Keratinocyte (primary cell): ENCODE measurements at places on chromosomes 1 and 21. TPM values are rescaled to one million over a fixed set of nuclear protein-coding genes. Genes with fewer than 3 reads are reported as not detected.

GRCh38 chr1:160209321-160210046, 4.3 kb downstream of the PEA15 start:
- H3K4me3 ChIP-seq: no peak overlapping the region
- DNase-seq: no peak
- no peaks in the 10 kb centered on the region for H3K27me3 ChIP-seq
- H3K36me3 ChIP-seq: peaks cover 58% of the 10 kb centered on the region

- no peak for DNase-seq
- no peak overlapping the region for H3K27ac ChIP-seq
- no peaks in the 10 kb centered on the region for H3K27me3 ChIP-seq
- no peaks in the 10 kb centered on the region for H3K4me1 ChIP-seq
- no peak overlapping the region for H3K4me3 ChIP-seq
These were observed 520.8 kb downstream of the NUF2 start for GRCh38 chr1:163842571-163842970.

DNA sequence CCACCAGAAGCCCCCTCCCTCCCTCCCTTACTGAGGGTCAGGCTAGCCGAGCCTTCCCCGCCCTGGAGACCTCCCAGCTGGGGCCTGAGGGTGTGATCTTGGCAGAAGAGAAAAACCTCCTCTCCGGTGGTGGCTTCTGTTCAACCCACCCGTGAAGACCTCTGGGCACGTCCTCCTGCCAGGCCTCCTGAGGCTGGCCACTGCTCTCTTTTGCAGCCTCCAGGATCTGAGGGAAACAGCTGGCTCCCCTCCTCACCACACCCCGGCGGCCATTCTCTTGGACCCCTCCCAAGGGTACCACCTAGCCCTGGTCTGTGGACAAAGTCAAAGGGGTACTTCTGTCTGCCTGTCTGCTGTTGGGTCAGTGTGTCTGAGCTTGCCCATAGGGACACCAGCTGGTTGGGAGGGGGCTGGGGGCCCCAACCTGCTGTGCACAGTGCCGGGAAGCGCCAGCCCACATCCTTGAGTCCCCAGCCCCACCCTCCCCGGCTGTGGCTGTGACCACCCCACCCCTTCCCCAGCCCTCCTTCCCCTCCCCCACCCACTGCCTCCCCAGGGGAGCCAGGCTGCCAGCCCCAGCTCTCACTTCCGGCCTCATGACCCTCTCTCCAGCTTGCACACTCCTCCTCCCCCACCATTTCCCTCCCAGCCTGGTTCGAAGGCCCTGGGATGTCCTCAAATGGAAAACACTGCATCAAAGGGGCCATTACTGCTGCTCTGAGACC, 48.1 kb downstream of the AHDC1 start:
- DNase-seq: no peak
- H3K27ac ChIP-seq: no peak overlapping the region
- H3K4me1 ChIP-seq: peaks cover 31% of the 10 kb centered on the region
- H3K4me3 ChIP-seq: no peak overlapping the region

DNA sequence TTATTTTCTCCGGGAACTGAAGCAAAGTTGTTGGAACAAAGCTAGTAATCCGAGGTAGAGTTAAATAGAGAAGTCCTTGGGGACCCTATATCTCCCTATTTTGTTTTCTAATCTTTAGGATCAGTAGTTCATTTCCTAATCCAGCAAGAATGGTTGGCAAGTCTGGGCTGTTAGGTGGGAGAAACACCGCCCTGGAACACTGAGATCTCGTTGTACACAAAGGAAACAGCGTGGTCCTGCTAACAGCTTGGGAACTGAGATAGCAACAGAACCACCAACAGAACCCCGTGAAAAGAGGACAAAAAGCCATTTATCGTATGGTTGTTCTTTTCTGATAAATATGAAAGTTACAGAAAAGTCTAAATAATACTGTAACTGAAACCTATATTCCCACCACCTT, 121.9 kb upstream of the CDC42BPA start:
- no peak for DNase-seq
- H3K27ac ChIP-seq: no peak overlapping the region
- H3K4me3 ChIP-seq: no peak overlapping the region

The OR2M7 gene
- polyA plus RNA-seq: not detected in 3 replicates
